ENCODE measurements at places on chromosomes 3 and 15.

- no peak for DNase-seq
These were observed 68.4 kb downstream of the HERC1 start for GRCh38 chr15:63765338-63765737.

DNA sequence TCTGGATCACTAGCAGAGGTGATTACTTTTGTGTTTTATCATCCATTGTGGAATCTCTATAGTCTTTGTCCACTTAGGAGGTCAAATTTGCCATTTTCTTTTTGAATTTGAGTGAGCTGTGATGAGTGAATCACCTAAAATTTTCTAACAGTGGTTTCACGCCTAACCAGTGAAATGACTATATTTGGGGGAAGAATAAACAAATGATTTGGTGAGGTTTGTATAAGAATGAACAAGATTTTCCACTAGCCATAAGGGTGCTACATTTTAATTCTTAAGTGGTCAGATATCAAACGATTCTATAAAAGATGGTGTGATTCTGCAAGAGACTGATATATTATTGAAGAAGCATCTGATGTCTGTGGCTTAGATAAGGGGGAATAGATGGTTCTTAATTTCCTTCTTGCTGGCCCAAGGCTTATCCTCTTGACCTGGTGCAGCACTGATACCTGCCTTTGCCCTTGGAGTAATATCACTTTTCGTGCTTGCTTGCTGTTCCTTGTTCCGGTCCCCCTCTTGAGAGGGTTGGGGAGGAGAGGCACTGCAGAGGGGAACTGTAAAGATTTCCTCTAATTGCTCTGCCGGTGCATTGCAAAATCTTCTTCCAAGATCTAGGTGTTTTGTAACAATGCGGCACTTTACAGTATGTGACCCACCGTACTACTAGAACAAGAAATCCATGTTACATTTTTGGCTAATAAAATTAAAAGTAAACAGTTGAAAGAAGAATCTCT is 14.5 kb downstream of the C3orf20 start:
- no peak for DNase-seq

DNA sequence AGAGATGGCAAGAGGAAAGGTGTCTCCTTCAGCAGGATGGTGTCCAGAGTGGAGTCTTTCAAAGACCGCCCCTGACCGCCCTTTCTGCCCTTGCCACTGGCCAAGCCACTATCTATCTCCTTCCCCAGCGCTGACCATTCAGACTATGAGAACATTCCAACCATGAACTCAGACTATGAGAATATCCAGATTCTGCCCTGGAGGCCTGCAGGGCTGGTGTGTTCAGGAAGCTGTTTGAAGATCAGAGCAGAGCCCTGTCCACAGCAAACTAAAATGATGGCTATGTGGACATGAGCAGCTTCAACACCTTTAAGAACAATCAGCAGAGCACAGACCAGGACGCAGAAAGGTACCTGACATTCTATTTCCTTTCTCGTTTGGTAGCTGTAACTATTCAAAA is 57.3 kb upstream of the WNT7A start:
- DNase-seq = no peak

DNA sequence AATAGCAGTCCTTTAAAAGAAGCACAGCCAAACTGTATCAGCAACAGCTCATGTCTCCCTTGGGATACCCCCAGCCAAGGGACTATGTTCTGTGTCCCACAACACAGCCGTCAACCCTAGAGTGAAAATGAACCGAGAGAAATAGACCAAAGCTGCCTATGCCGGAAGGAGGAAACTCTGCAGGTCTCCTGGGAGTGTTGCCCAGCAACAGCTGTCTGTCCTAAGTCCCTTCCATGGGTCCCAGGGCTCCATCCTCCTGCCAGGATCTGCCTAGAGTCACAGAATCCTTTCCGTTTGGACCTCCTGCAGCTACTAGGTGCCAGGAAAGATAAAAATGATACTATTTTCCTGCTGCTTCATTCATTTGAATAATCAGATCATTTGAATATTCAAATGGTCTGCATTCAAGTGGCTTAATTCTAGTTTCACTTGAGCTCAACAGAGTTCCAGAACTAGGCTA is 53.1 kb downstream of the TRANK1 start:
- no peak for DNase-seq

GRCh38 chr15:36777926-36778325 is 198.5 kb downstream of the CDIN1 start:
- DNase-seq = no peak

DNA sequence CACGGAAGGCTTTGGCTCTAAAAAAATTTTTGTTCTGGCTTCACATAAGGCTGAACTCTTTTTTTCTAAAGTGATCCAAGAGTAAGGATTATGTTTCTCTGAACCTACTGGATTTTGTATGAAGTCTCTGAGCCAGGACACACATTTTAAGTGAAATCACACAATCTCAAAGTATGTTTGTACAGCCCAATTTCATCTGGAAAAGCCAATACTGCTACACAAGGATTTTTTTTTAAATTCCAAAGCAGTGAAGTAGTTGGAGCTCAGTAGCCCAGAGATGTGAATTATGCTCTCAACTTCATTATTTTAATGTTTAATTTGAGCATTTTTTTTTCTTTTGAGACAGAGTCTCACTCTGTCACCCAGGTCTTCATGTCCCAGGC is 243.9 kb downstream of the FAM43A start:
- no peak for DNase-seq

DNA sequence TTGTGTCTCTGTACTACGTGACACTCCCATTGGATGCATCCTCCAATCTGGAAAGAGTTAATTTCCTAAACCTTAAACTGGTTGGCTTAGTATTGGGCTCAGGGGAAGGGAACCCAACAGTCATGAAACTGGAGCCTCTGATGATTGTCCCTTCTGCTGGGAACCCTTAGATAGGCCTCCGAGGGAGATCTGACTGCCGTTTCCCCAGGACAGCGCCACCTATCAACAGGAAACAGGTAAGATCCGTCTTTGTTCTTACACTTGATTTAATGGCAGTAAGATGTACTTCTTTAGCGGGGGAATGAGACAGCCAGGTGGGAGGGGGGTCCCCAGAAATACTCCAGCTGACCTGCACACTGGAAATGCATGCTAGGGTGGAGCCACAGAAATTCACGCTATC is 1749.6 kb downstream of the SI start:
- DNase-seq = no peak

GRCh38 chr3:187570776-187571175 is 99.4 kb downstream of the SST start:
- no peak for DNase-seq

- no peak for DNase-seq
These were observed 2.7 kb upstream of the SPTBN5 start for GRCh38 chr15:41896566-41896965.

DNA sequence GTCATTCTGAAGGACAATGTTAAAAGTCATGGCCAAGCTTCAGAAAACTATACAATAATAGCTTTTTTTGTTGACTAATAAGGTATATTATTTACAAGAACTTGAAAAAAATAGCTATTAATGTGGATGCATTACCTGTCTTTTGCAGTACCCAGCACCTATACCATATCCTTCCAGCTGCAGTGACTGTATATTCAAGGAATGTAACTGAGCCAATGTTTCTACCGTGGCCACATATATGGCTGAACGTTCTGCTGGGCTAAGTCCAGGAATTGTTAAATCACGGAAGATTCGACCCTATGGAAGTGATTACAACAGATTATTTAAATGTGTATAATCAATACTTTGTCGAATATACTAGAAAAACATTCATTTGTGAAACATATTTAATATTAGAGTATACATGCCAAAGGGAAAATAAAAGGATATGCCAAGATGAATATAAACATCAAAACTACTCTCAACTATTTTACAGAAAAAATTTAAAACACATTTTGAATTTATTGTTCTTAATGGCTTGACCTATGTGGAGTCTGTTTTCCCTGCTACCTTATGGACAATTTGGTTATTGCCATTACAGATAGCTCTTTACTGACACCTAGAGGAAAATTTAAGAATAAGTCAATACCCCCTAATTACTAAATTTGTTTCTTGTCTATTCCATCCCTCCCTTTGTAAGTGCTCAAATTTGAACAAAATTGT is 17.6 kb downstream of the ACAD11 start:
- no peak for DNase-seq

GRCh38 chr3:72797773-72798543 is 50.3 kb downstream of the SHQ1 start:
- no peak for DNase-seq

DNA sequence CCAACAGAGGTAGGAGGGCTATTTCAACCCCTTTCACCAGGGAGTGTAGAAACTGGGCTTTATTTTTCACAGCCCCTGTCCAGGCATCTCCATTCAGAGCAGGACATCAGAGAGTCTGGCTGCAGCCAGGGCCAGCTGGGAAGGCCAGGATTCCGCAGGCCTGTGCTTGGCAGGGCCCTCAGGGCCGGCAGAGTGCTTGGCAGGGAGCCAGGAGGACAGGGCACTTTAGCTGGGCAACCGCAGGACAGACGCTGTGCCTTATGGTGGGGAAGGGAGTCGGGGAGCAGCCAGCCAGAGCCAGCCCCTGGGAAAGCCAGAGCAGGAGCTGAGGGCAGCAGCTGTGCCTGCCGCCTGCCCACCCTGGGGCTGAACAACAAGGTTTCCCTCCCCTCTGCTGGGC is 34.5 kb upstream of the IQCF6 start:
- no peak for DNase-seq

DNA sequence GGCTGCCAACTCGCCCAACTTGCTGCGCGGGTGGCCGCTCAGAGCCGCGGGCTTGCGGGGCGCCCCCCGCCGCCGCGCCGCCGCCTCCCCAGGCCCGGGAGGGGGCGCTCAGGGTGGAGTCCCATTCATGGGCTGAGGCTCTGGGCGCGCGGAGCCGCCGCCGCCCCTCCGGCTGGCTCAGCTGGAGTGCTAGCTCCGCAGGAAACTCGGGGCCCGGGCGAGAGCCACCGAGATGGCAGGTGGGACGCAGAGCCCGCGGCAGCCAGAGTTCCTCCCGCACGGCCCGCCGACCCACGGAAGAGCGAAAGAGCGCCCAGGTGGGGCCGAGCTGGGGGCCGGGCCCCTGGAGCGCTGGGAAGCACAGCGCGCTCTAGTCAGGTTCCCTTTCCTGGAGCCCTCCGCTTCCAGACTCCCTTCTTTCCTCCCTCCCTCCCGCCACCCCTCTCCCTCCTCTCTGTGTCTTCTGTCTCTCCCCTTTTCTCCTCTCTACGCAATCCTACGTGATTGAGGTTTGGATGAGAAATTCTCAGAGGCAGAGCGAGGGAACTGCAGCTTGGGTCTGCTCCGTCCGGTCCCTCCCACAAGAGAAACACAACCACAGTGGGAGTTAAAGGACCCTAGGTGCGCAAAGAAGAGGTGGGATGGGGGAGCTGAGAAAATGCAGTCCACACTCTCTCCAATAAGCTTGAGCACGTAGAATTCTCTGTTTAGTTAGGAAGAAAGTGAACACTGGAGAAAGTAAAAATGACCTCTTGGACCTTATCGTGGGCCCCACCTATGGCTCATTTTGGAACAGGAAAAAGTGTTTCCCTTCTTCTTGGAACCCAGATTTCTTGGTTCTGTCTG is 317.3 kb downstream of the FGF12 start:
- DNase-seq = no peak

DNA sequence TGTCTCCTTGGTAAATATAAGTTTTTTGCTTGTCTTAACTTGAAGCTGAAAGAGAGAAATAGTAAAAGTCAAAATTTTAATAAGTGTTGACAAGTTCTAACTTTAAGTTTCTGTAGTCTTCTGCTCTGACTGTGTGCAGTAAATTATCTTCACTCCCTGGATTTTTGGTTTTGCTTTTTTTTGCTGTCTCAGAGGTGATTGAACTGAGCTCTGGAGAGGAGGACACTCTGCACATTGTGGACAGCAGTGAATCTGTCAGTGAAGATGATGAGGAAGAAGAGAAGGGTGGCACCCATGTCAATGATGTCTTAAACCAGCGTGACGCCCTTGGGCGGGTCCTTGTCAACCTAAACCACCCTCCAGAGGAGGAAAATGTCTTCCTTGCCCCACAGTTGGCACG is 40.5 kb upstream of the TEX264 start:
- DNase-seq = no peak

- no peak for DNase-seq
These were observed 554.5 kb downstream of the ZIC1 start for GRCh38 chr3:147963711-147964110.

- DNase-seq = no peak
These were observed 90.9 kb downstream of the MITF start for GRCh38 chr3:69830147-69830546.

DNA sequence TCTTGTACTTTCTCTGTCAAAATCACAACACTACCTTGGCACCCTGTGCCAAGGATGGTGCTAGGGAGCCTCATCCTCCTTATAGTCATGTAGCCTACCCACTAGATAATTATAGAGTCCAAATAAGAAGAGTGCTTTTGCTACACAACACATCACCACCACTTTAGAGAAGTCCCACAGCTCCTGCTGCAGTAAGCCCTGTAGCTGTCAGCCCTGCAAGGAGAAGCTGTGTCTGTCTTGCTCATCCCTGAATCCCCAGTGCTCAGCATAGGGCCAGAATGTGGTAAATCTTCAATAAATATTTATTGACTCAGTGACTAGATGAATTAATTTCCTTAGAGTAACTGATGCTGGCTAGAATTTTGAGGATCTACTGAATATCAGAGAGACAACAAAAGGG is 190.8 kb downstream of the ZNF621 start:
- no peak for DNase-seq

GRCh38 chr3:120144267-120144666 is 50.0 kb upstream of the GSK3B start:
- DNase-seq = no peak

DNA sequence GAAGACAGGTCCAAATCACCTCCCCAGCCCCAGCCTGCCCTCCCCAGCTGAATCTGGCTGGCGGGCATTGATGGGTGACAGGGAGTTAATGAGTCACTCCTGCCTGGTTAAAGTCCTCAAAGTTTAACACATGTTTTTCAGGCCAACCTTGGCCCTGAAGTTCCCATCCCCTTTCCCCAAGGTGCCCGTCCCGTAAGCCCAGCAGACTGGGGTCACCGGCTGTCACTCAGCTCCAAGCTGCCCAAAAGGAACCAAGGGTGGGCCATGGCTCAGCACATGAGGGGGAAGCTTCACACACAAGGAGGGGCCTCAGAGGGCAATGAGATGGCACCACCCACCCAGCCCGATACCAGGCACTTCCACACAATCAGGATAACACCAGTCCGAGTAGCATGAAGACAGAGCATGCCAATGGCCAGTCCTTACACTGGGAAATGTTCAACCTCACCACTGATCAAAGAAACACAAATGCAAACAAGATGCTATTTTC is 10.2 kb upstream of the KLF15 start:
- no peak for DNase-seq

- DNase-seq = no peak
These were observed 56.2 kb downstream of the NBEAL2 start for GRCh38 chr3:47035645-47036044.

DNA sequence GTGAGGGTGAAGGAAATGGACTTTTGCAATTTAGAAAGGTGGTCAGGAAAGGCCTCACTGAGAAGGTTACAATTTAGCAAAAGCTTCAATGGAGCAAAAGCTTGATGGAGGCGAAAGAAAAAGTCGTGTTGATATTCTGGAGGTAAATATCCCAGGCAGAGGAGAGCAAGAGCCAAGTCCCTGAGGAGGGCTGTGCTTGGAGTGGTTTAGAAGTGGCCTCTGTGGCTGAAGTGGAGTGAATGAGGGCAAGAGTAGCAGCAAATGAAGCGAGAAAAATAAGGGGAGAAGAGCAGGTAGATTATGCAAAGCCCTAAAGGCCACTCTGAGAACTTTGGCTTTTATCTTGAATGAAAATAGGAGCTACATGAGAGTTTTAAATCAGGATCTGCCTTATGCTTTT is 54.1 kb downstream of the GUCA1C start:
- no peak for DNase-seq

- no peak for DNase-seq
These were observed 9.7 kb upstream of the MEIS2 start for GRCh38 chr15:37109872-37110572.

Measured in stimulated activated naive CD8-positive, alpha-beta T cell treated with anti-CD3 and anti-CD28 coated beads, Interleukin-15, Interleukin-2, amounts not matched to agents 100 U/mL and 50 U/mL, for 24 hours (primary cell).